ENCODE measurements at places on chromosomes 3 and 15.

DNA sequence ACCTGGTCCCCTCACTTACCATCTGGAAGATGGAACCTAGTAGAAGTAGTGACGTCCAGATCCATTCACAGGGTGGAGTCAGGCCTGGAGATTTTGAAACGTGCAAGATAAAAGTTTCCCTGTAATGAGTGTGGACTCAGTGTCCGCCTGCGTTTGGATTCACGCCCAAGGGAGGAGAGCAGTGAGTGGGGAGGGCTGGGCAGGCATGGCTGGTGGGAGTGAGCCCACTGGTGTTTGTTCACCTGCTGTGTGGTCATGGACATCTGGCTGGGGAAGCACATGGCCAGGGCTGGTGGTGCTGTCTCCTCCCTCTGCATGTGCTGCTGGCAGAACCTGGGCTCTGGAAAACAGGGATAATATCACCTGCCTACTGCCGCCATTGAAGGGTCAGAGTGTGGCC lies 37.0 kb downstream of the RLBP1 start:
- DNase-seq = no peak

GRCh38 chr15:73758461-73758860 lies 5.3 kb upstream of the INSYN1 start:
- DNase-seq = no peak

DNA sequence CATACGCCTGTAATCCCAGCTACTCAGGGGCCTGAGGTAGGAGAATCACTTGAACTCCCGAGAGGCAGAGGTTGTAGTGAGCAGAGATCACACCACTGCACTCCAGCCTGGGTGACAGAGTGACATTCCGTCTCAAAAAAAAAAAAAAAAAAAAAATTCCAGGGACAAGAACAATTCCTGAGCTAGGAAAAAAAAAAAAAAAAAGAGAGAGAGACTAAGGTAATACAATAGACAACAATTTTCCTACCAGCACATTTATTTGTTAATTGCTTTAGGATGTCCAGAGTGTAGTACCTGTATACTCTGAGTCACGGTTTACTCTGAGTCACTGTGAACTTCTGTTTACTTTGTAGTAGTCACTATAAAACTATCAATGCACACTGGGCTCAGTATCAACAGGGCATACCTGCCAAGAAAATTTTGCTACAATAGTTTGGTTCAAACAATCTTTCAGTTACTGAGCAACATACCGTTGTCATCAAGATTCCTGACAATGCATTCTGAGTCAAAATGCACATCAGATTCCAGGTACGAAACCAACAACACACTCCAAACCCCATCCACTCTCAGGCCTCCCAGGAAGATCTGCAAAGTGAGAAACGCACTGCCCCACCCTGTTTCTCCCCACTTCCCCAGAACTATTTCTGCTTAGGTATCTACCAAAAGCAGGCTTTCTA lies 28.3 kb downstream of the IGF2BP2 start:
- DNase-seq = no peak

DNA sequence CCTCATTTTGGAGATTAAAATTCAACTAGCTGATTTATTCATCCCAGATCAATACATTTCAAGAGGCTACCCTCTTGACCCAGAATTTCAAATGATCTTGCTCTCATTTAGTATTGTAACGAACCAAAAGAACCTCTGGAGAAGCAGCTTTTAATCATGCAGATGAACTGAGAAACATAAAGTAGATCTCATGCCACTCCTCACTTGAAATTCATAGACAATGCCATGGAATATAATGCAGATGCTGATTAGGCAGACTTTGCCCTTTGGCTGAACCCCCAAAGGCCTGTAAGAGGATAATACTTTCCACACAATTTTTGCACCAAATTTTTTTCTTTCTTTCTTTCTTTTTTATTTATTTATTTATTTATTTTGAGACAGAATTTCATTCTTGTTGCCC lies 358.3 kb downstream of the NEK10 start:
- DNase-seq = no peak

DNA sequence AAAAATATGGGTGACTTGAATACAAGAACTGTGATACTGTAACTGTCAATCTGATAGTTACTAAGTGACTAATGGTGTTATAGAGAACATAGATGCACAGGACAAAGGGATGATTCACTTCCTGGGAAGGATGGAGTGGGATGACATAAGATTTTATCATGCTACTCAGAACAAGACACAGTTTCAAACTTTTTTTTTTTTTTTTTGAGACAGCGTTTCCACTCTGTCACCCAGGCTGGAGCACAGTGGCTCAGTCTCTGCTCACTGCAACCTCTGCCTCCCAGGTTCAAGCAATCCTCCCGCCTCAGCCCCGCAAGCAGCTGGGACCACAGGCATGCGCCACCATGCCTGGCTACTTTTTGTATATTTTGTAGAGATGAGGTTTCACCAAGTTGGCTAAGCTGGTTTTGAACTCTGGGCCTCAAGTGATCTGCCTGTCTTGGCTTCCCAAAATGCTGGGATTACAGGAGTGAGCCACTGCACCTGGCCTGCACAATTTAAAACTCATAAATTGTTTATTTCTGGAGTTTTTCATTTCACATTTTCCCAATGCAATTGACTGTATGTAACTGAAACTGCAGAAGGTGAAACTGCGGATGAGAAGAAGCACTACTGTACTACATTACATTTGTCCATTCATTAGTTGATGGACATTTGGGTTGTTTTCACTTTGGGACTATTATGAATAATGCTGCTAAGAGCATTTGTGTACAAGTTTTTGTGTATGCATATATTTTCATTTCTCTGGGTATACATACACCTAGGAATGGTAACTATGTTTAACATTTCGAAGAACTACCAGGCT lies 40.6 kb downstream of the ADIPOQ start:
- no peak for DNase-seq

DNA sequence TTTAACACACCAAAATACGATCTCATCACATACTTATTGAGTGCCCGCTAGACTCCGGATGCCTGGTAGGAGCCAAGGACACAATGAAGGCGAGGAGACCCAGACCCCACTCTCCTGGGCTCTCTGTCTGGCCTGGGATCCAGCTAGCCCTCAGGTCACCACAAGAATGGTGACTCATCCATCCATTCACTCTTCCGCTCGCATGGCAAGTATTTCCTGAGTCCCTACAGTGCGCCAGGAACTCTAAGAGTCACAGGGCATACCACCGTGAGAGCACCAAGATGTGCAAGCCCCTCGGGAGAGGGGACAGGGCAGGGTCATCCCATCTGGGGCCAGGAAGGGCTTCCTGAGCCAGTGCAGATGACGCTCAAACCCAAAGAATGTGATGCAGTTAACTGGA lies 101.6 kb upstream of the PRR20G start:
- no peak for DNase-seq

GRCh38 chr15:55552926-55553325 lies 35.2 kb downstream of the PYGO1 start:
- no peak for DNase-seq

DNA sequence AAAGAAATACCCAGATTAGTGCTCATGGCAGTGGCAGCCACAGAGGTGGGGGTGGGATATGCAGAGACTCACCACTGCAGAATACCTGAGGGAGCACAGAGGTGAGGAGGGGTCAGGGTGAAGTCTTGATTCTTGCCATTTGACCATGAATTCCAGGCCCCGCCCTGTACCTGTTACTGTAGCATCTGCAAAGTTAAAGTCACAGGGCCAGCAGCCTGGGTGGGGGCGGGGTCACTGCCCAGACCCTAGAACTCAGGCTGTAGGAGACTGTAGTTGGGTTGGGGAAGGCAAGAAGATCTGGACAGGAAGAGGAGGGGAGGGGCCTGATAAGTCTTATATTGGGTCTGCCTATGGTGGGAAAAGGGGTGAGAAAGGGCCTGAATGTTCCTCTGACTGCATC lies 14.5 kb downstream of the CCDC71 start:
- no peak for DNase-seq

GRCh38 chr3:189393598-189393997 lies 221.8 kb downstream of the TPRG1 start:
- DNase-seq = no peak

GRCh38 chr3:38549486-38549885 lies 53.3 kb downstream of the EXOG start:
- DNase-seq = no peak

DNA sequence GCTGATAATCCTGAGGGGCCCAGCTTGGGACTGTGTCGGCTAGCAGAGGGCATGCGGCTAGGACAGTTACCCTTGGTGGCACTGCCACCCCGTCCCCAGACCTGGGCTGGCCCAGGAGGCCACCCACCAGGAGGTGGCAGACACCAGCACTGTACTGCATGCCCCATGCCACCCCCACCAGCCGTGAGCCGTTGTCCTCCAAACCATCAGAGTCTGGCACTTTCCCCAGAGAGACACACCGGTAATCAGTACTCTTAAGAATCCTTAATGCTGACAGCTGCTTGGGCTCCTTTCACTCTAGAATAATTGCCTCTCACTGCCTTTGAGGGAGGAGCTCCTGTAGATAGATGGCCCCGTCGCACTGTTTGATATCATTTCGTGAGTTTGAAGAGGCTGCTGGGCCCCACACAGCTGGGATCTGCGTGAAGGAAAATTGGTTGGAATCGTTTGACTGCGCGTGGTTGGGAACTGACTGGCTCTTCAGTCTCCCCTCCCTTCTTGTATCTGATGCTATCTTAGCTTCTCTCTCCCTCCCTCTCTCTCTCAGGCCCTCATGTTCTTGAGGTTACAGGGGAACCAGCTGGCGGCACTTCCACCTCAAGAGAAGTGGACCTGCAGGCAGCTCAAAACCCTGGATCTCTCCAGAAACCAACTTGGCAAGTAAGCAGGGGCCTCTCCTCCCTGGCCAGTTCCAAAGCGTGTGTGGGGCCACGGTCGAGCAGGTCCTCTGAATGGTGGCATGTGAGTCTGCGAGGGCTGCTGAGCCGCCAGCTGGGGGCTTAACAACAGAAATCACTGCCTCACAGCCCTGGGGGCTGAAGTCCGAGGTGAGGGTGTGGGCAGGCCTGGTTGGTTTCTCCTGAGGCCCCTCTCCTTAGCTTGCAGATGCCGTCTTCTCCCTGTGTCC lies 94.9 kb downstream of the LRRK1 start:
- no peak for DNase-seq

DNA sequence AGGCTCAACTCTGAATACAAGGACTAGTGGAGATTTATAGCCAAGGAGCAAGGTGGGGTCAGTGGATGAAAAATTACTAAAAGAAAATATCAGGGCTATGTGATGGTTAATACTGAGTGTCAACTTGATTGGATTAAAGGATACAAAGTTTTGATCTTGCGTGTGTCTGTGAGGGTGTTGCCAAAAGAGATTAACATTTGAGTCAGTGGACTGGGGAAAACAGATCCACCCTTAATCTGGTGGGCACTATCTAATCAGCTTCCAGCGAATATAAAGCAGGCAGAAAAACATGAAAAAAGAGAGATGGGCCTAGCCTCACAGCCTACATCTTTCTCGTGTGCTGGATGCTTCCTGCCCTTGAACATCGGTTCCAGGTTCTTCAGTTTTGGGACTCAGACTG lies 14.4 kb upstream of the SENP7 start:
- no peak for DNase-seq

DNA sequence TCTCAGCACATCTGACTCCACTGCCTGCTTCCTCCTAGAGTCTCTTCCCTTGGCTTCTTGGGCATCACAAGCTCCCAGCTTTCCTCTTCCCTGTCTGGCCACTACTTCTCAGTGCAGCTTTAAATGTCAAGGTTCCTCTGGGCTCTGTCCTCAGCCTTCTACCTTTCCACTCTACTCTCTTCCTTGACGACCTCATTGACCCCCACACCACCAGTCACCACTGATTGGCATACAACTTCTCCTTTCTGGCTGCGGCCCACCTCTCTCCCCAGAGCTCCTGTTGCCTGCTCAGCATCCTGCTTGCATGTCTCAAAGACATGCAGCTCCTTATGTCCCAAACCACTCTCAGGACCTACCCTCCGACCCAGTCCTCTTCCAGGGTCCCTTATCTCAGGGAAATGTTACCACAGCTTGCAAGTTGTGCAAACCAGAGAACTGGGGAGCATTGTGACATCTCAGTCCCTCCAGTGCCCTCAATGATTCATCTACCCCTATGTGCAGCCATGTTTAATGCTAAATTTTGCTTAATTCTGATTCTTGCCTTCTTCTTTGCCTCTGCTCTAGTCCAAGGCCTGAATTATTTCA lies 49.9 kb downstream of the TRPM1 start:
- no peak for DNase-seq

DNA sequence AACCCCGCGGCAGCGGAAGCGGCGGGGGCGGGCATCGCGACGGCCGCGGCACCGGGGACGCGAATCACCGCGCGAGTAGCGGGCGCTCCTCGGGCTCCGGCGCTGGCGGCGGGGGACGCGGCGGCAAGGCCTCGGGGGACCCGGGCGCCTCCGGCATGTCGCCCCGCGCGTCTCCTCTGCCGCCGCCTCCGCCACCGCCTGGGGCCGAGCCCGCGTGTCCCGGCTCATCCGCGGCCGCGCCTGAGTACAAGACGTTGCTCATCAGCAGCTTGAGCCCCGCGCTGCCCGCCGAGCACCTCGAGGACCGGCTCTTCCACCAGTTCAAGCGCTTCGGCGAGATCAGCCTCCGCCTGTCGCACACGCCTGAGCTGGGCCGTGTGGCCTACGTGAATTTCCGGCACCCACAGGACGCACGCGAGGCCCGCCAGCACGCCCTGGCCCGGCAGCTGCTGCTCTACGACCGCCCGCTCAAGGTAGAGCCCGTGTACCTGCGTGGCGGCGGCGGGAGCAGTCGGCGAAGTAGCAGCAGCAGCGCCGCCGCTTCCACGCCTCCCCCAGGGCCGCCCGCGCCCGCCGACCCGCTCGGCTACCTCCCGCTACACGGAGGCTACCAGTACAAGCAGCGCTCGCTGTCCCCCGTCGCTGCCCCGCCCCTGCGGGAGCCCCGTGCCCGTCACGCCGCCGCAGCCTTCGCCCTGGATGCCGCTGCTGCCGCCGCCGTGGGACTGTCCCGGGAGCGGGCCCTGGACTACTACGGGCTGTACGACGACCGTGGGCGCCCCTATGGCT lies 675 bp downstream of the RBM15B start:
- DNase-seq = no peak

Measured in tibial artery (tissue), 4 donors.